Cardiac septum (tissue), 1 donor: ENCODE measurements at places on chromosomes 4 and X.
A peak's percentile ranks its signal among the peaks of the same experiment; 100 is the strongest.

GRCh38 chrX:153844509-153845082 lies 14.3 kb upstream of the PDZD4 start:
- no peak for DNase-seq

GRCh38 chr4:125541836-125542385 lies 227.2 kb downstream of the FAT4 start:
- no peak for DNase-seq

- no peak for DNase-seq
Measured at GRCh38 chr4:177109769-177110168, 199.9 kb upstream of the NEIL3 start.

DNA sequence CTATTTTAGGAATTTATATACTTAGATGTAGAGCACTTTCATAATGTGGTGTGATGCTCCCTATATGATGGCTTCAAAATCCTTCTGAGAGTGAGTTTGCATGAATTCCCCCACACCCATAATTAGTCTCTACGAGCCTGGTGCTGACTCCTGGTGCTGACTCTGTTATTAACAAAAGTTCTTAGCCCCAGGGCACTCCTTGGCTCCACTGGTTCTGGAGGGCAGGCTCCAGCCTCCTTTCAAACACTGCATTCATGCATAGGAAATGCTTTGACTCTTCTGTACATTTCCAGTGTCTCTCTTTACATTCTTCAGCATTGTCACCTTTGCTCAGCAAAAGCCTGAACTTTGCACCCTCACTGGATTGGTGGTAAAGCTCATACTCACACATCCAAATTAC lies 64.0 kb downstream of the LNX1 start:
- DNase-seq: no peak

- no peak for DNase-seq
Measured at GRCh38 chrX:129665916-129666644, 11.3 kb upstream of the APLN start.

DNA sequence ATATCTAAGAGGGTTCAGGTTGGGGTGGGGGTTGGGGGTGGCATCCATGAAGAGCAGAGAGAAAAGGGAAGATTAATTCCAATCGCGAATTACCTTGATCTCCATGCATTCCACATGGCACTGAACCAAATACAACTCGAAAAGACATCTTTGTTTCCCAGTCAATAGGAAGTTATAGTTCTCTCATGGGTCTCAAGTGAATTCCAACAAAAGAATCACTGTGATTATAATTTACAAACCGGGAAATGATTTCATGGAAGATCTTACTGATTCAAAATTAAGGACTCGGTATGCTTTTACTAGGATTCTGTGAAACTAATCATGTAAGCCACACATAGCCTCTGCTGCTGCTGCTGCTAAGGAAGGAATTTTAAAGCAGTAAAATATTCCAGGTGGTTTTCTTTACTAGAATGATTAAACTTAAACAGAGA lies 26.6 kb upstream of the AMELX start:
- DNase-seq: no peak

- DNase-seq: no peak
Measured at GRCh38 chrX:16839852-16840460, 30.2 kb downstream of the RBBP7 start.

GRCh38 chr4:153222707-153223426 lies 18.6 kb downstream of the TRIM2 start:
- peak; percentile 80 for DNase-seq

DNA sequence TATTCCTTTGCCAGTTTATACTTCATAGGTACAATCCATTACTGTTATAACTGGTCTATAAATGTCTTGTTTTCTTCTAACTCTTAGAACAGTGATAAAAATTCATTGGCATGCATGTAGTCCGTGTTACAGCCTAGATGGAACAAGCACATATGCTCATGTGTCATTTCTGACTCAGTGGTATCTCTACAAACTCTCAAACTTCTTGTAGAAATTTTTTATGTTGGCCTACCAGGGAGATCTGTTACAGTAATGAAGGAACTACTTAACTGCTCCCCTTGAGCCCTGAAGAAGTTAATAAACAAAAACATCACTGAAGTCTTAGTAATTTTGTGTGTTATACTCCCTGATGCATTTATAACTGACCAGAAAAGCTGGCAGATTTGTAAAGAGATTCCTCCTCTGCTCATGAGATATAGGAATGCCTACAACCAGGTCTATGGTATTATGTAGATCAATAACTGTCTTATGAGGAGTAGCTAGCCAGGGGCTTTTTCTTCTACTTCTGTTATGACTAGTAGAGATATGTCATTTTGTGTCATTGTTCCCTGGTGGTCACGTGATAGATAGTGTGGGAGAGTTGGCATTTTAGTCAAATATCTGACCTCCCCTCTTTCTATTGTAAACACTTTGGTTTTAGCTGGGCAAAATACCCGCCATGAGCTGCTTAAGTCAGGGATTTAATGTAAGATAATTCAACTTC lies 53.7 kb upstream of the FAAH2 start:
- no peak for DNase-seq

DNA sequence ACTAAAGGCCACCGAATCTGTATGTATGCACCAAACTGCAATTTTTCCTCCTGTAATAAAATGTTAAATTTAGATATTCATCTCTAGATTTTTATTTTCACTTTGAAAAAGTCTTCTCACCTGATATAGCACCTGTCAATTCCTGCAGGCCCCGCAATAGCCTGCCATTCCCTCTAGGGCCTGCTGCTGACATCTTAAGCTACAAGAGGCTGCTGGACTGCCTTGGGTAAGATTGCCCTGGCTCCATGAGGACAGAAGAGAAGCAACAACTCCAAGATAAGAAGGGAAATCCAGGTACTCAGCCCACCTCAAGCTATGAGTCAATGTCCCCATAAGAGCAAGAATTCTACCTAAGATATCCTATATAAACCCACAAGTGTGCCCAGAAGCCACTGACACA lies 230.2 kb upstream of the AGTR2 start:
- no peak for DNase-seq

- DNase-seq: no peak
Measured at GRCh38 chr4:53500546-53500945, 90.7 kb downstream of the LNX1 start.

GRCh38 chr4:11507920-11508319 lies 79.2 kb upstream of the HS3ST1 start:
- no peak for DNase-seq

GRCh38 chrX:32847921-32848320 lies 363.4 kb downstream of the DMD start:
- DNase-seq: no peak
